ENCODE measurements at places on chromosomes 2 and 18. TPM values are rescaled to one million over a fixed set of nuclear protein-coding genes. Genes with fewer than 3 reads are reported as not detected.

The HIBCH gene
- 14.2 TPM for total RNA-seq

The CRYBA2 gene
- total RNA-seq: not detected

The TFPI gene
- total RNA-seq: 693 TPM

The TEX44 gene
- not detected for total RNA-seq

The CAPN14 gene
- total RNA-seq: not detected

The ACTG2 gene
- 0.67 TPM for total RNA-seq

The PRSS56 gene
- total RNA-seq: not detected

The NABP1 gene
- 55.4 TPM for total RNA-seq

The SPAST gene
- total RNA-seq: 37.6 TPM

The RFX8 gene
- 0.57 TPM for total RNA-seq

The CYRIA gene
- 31.4 TPM for total RNA-seq

The SLC23A3 gene
- total RNA-seq: 2.6 TPM

The TEKT4 gene
- total RNA-seq: not detected

The LRRTM4 gene
- total RNA-seq: not detected

The CD8B2 gene
- not detected for total RNA-seq

The IL1R2 gene
- not detected for total RNA-seq

The DPP4 gene
- 16.0 TPM for total RNA-seq

The ST8SIA3 gene
- not detected for total RNA-seq

The NCKAP1 gene
- total RNA-seq: 195 TPM

The FNDC4 gene
- total RNA-seq: 30.6 TPM

The ANKRD23 gene
- 1.9 TPM for total RNA-seq

The DNAH6 gene
- total RNA-seq: under 0.01 TPM

The TIGD1 gene
- total RNA-seq: 4.6 TPM

The SLC35F6 gene
- 64.1 TPM for total RNA-seq

The RGPD4 gene
- not detected for total RNA-seq

The SLC30A3 gene
- total RNA-seq: 11.8 TPM

The TDRD15 gene
- not detected for total RNA-seq

The NFATC1 gene
- 10.2 TPM for total RNA-seq

The SLC40A1 gene
- total RNA-seq: 44.4 TPM

The SLC11A1 gene
- total RNA-seq: under 0.01 TPM

The CXCR1 gene
- not detected for total RNA-seq

The REG3G gene
- not detected for total RNA-seq

The RASGRP3 gene
- total RNA-seq: 117 TPM

The RAPGEF4 gene
- total RNA-seq: 13.9 TPM

The BMP10 gene
- not detected for total RNA-seq

The SCN9A gene
- total RNA-seq: 0.96 TPM

The SLC9A4 gene
- under 0.01 TPM for total RNA-seq

The PLGLB1 gene
- 1.3 TPM for total RNA-seq

The TMEM17 gene
- total RNA-seq: 2.2 TPM

The PSME4 gene
- total RNA-seq: 90.5 TPM

The IL36B gene
- not detected for total RNA-seq

The EFR3B gene
- 0.67 TPM for total RNA-seq

The CYB5A gene
- total RNA-seq: 34.9 TPM

The C1GALT1C1L gene
- total RNA-seq: 0.33 TPM

The ANO7 gene
- total RNA-seq: 1.6 TPM

The GKN2 gene
- total RNA-seq: 0.65 TPM

The ATAD2B gene
- total RNA-seq: 19.6 TPM

The SPHKAP gene
- total RNA-seq: not detected
